ENCODE measurements at places on chromosomes 11 and 22.
A peak's percentile ranks its signal among the peaks of the same experiment; 100 is the strongest.

DNA sequence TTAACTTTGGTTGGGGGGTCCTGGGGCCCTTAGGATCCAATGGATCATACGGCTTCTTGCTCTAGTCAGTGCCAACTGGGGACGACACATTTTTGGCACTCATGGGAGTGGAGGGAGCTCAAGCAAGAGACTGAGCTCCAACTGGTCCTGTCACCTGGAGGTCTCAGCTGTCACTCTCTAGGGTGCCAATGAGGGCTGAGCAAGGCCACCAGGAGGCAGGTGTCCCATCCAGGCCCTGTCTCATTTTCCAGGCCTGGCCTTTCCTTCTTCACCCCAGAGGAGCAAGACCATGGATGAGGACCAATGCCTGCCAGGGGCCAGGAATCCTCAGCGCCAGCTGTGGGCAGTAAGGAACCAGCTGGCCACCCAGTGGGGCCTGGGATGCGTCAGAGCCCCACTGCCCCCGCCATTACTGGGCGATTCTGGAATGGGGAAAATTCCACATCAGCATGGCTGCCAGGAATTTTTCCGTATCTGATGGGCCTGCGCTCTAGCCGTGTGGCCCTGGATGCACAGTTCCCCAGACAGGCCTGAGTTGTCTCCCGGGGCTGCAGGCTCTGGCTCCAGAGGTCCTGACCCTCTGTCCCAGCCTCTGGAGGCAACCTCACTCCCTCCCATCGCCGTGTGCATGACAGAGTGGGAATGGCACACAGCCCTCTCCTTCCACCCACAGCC, 669 bp upstream of the GAL3ST1 start:
- peak; percentile 41 for DNase-seq

DNA sequence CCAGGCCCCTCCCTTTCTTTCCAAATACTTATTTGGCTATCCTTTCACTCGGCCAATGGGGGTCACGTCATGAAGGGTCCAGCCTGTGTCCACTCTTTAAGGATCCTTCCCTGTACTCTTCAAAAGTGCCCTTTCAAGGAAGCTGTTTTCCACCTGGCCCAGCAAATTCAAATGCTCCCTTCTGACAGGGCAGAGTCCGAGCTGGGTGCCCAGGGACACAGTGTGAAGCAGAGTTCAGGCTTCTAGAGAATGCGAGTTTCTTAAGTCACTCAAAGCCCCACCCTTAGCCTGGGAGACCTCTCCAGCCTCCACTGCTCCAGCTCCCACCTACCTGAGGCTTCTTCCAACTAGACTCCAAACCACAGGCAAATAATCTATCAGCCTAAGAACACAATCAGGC, 5.5 kb upstream of the APOA1 start:
- no peak for DNase-seq

GRCh38 chr11:130272336-130272735, 42.4 kb downstream of the ZBTB44 start:
- peak; percentile 15 for DNase-seq

- no peak for DNase-seq
Observed at GRCh38 chr11:99592266-99592665, 571.5 kb downstream of the CNTN5 start.

GRCh38 chr11:12581923-12582322, 92.3 kb upstream of the TEAD1 start:
- DNase-seq, result no peak

DNA sequence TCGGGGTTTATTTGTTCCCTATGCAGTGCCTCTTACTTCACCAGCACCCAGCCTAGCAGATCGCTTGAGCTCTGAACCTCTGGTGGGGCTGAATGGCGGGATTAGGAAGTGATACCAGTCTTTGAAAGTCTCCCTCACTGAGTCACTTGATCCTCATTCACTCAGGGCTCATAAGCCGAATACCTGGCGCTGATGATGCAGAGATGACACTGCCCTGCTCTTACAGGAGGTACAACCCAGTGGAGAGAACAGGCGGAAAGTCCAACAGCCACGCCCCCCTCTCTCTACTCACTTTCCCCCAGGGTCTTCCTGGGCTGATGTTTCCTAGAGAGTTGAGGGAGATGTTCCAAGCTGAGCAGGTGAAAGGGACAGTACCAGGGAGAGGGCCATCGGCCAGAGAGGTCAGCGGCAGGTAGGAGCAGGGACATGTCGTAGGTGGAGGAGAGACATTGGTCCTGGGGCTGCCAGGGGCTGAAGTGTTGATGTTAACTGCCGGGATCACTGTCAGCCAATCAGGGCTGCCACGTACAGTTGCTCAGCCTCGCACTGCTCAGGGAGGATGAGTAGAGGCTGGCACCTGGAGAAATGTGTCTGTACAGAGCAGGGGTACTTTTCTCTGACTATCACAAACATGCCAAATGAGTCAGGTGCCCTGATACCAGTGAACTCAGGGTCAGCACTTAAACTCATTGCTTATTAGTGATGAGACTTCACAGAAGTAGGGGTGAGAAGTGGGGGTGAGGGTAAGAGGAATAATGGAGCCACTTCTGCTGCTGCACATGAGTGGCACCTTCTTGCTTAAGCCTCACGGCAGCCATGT, 9.9 kb upstream of the APOBEC3A start:
- no peak for DNase-seq

GRCh38 chr11:107740271-107740670, 28.4 kb upstream of the SLN start:
- no peak for DNase-seq

GRCh38 chr11:94751786-94752185, 16.4 kb upstream of the AMOTL1 start:
- DNase-seq, result no peak

GRCh38 chr11:67267188-67268080, 1.2 kb downstream of the GRK2 start:
- no peak for DNase-seq

GRCh38 chr22:39723899-39724351, 153.4 kb downstream of the CACNA1I start:
- DNase-seq, result no peak

DNA sequence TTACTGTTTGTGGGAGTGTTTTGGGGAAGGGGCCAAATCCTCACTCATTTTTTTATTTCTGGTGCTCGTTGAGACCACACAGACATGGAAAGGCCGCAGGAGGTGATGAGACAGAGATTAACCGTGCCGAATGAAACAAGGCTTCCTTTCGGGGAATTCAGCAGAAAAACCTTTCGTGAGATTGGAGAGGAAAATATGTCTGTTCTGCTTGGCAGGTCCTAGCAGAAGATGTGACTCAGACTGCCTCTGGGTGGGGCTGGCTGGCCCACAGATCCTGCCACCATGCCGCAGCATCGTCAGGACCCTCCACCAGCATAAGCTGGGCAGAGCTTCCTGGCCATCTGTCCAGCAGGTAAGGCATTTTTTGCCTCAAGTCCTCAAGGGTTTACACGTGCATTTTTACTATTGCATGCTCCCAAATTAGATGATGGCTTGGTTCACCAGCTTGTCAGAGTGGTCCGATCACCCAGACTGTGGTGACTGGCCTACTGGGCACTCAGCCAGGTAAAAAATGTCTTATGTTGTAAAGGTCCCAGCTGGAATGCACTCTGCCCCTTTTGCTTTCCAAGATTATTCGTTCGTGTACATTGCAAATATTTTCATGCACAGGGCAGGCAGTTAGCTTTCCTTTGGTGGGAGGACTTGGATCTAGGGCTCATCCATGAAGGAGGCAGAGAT, 1.5 kb downstream of the DDB2 start:
- peak; percentile 77 for DNase-seq

DNA sequence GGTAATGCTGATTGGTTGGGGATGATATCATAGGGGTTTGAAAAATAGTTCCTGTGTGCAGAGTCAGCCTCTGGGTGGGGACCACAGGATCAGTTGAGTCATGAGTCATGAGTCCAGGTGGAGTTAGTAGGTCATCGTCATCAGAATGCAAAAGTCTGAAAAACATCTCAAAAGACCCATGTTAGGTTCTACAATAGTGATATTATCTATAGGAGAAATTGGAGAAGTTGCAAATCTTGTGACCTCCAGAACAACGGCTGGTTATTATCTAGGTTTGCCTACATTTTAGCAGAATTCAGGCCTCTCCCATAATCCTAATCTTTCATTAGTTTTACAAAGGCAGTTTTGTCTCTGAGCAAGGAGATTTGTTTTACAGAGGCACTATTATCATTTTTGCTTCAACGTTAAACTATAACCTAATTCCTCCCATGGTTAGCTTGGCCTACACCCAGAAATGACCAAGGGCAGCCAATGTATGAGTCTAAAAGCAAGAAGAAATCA, 38.9 kb downstream of the MS4A2 start:
- DNase-seq, result no peak

DNA sequence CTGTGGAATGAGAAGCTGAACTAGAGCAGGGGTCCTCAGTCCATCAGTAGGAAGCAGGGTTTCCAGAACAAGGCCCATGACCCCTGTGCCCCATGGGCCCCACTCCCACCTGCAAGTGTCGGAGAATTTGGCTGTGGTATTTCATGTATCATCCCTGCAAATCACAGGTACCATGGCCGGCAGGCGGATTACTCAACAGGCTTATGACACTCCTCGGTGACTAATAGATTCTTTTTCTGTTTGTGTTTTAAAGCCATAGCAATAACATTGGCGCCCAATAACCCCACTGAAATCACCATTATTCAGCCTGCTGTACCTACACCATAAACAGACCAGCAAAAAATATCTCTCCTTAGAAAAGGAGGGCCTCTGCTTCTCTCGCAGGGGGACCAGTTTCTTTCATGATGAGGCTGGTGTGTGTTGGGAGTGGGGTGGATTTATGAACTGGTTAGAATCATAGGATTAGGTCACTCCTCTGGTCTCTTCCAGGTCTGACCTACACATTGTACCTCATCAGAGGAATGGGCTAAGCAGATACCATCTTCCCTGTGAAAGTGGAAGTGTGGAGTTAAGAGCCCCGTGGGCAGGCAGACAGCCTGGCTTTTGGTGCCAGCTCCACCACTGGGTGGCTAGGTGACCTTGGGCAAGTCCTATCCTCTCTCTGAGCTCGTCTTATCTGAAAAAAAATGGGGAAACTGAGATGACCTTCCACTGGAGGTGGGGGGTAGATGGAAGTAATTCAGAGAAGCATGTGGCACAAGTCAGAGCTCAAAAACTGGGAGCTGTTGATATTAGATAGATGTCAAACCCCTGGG, 60.2 kb upstream of the WNT11 start:
- DNase-seq, result peak; percentile 62

DNA sequence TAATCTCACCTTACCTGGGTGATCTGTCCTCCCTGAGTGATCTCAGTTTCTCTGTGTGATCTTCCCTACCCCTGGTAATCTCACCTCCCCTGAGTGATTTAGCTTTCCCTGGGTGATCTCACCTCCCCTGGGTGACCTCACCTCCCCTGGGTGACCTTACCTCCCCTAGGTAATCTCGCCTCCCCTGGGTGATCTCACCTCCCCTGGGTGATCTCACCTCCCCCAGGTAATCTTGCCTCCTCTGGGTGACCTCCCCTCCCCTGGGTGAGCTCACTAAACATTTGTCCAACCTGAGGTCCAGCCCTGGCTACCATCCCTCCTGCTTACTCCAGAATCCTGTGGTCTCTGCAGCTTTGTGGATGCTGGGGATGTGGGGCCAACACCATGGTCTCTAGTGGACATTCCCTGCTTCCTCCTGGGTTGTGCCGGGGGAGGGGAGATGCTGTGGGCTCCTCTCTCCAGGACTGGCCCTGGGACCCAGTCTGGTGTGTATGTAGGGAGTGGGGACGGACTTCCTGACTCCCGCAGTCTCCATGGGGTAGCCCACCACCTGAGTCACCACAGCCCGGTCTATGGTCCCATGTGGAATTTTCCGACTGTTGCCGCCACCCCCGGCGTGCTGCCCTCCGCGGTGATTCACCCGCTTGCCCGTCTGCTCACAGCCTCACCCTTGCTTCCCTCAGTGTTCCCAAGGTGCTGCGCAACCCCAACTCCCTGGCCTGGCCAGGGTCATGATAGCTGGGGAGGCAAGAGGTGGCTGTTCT, 9.9 kb downstream of the LSP1 start:
- DNase-seq, result no peak

DNA sequence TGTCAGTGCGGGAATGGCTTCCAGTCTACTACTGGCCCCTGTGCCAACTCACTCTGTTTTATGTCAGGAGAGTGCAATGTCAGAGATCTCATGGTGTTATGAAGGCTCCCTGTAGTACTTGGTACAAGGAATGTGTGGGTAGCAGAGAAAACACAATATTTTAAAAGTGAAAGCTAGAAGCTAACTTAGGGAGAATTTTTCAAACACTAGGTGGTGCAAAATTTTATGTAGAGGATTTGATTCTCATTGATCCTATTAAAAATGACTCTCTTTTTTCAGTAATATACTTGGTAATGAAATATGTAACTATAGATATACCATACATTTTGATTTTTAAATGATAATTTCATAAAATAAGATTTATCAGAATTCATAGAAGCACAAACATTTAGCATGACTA, 134.7 kb downstream of the JRKL start:
- no peak for DNase-seq

DNA sequence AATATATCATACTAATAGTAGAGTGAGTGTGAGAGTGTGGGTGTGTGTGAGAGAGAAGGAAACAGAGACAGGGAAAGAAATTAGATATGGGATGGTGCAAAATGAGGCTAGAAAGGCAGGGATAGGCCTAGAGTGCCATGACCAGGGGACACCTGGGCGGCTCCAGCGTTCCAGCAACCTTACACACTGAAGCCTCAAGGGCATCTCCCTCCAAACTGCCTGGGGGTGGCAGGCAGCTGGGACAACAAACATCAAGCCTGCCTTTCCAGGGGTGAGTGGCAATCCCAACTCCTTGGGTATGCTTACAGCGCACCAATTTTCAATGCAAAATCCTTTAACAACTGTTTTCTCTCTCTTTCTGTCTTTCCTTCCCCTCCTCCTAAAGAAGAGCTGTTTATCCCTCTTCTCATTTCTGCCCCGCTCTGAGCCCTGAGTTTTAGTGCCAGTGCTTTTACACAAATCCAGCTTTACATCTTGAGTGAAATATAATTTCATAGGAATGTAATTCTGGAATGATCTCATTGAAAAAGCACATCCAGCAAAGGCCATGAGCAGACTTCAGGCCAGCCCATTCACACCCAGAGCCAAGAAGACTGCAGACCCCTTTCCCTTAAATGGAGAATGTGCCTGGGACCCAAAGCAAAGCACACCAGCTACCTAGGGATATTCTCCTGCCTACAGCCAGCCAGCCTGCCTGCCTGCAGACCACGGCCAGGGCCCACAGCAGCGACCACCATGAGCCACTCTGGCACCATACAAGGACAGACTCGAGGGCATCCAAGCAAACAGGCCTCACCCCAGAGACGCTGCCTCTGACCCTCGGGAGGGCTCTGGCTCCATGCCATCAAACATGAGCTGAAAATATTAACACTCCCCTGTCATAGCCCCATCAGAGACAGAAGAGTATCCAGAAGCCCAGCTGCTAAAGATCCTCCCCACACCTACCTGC, 90.3 kb downstream of the RPL27A start:
- DNase-seq, result no peak

- DNase-seq, result no peak
Observed at GRCh38 chr22:24303007-24303406, 32.4 kb downstream of the SPECC1L start.

Data from GM04503 (cell line).